ENCODE measurements at places on chromosomes 11 and 22. TPM values are rescaled to one million over a fixed set of nuclear protein-coding genes. Genes with fewer than 3 reads are reported as not detected.

LUZP2 gene
- not detected for total RNA-seq

GRCh38 chr11:20099527-20099926 lies 60.7 kb downstream of the DBX1 start:
- no peak for DNase-seq

GRCh38 chr11:120335908-120336640 lies at the start of gene ARHGEF12:
Gene ARHGEF12, plus strand, starts transcription at chr11:120336413. Its CDS starts 831 bp downstream, at chr11:120337244.
- peak; percentile 98 for DNase-seq

DNA sequence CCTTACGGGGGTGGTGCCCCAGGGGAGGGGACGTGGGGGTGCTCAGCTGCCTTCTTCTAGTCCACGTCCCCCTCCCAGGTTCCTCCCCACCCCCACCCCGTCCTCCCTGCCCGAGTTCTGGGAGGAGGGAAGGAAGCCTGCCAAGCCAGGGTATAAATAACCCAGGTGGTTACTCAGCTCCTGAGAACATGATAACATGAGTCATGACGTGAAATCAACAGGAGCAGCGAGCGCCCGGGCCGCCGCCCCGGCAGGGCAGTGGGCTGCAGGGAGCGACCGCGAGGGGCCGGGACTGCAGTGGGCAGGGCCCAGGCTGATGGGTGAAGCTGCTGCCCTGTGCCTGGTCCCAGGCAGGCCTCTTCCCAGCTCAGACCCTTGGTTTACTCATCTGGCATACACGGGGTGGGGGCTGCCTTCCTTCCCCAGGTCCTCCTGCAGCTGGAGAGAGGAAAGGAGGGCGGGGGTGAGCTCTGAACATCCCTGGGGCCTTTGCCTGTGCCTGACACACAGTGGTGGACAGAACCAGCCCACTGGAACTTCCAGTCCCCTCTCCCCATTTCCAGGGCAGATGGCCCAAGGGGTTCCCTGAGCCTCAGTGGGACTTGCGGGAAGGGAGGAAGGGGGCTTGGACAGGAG lies 8.8 kb upstream of the PDGFB start:
- DNase-seq, result peak; percentile 97

- DNase-seq, result peak; percentile 92
Measured at GRCh38 chr22:30277547-30278344, 11.1 kb upstream of the OSM start.
